T1000 (cell line): ENCODE measurements at places on chromosomes 1 and 21.

- no peak for DNase-seq
These were observed 631.6 kb upstream of the CAMK1G start for GRCh38 chr1:208951908-208952307.

- no peak for DNase-seq
These were observed 5.5 kb upstream of the ZRANB2 start for GRCh38 chr1:71086331-71086730.

- no peak for DNase-seq
These were observed 10.6 kb downstream of the SLC19A1 start for GRCh38 chr21:45531393-45532215.

- no peak for DNase-seq
These were observed 10.1 kb upstream of the ABCA4 start for GRCh38 chr1:94130851-94131595.

DNA sequence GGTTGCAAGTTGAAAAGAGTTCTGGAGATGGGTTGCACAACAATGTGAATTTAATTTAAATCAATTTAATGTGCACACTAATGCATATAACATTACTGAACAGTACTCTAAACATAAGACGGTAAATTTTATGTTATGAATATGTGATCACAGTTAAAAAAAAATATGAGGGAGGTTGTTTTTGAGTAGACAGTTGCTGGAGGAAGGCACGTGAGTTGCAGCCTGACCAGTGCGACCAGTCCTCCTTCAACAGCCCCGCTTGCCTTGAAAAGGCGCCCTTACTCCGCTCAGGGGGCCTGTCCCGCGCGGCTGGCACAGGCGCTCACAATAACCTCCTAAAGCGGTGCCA lies 322 bp upstream of the OLIG1 start:
- DNase-seq = no peak

DNA sequence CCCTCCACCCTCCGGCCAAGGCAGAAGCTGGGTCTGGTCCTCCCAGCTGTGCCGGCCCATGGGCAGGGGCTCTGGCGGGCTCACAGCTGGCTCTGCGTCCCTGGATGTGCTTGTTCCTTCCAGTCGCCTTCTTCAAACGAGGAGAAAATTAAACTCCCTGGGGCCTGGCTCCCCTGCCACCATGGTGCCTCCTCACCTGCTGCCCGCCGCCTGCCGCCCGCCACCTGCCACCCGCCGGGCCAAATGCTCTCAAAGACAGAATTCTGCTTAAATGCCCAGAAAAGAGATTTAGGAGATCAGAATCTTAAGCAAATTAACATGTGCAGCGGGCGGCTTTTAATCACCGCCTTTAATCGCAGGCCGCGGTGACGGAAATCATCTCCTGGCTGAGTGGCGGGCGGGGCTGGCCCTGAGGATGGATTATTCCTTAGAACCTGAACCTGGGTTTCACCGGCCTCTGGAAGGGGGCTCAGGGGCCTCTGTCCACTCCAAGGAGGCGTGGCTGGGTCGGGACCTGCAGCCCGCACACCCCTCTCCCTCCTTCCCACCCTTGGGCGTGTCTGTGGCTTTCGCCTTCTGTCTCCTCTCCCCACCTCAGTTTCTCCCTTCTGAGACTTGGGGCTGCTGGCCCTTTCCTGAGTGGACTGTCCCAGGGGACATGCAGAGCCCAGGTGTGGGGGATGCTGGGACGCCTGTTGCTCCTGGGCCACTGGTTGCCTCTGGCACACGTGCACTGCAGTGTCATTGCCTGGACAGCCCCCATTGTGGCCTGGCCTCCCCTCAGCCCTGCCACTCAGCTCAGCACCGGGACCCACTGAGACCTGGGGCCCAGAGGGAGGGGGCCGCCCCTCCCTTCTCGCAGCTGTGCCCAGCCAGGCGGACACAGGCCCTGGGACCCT lies 10.5 kb upstream of the PLCH2 start:
- no peak for DNase-seq

GRCh38 chr1:24018611-24019580 lies 38.8 kb upstream of the SRSF10 start:
- DNase-seq = peak; percentile 97

DNA sequence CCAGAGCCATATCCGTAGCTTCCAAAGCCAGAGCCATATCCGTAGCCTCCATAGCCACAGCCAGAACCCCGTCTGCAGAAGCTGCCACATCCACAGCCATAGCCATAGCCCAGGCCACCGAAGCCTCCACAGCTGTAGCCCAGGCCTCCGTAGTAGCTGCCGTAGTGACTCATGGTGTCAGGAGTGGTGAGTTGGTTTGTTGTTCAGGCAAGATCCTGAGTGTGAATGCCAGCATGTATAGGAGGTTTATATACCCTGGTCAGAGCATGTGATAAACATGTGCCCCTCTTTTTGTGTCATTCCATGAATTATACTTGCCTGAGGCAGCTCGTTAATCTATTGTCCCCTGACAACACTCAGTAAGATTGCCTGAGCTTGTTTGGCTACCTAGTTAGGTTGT lies at the start of gene KRTAP19-1:
TSS of gene KRTAP19-1 (minus strand) at position 223 of the 400 bp plus-strand sequence. CDS start at position 173, 50 bp downstream.
- DNase-seq = no peak

- DNase-seq = no peak
These were observed 45.8 kb downstream of the SSBP3 start for GRCh38 chr1:54360165-54361005.

GRCh38 chr1:8858888-8859706 lies 19.4 kb downstream of the ENO1 start:
- DNase-seq = no peak

- DNase-seq = peak; percentile 62
These were observed 375.7 kb upstream of the CAMK1G start for GRCh38 chr1:209207701-209208286.

GRCh38 chr1:63759778-63760177 lies 14.0 kb upstream of the ROR1 start:
- no peak for DNase-seq

- DNase-seq = no peak
These were observed 182.4 kb downstream of the SMYD3 start for GRCh38 chr1:246324711-246325110.

- DNase-seq = peak; percentile 21
These were observed 50.2 kb upstream of the TSHB start for GRCh38 chr1:114979278-114979891.

GRCh38 chr1:31571340-31572295 lies 4.7 kb upstream of the TINAGL1 start:
- DNase-seq = no peak

DNA sequence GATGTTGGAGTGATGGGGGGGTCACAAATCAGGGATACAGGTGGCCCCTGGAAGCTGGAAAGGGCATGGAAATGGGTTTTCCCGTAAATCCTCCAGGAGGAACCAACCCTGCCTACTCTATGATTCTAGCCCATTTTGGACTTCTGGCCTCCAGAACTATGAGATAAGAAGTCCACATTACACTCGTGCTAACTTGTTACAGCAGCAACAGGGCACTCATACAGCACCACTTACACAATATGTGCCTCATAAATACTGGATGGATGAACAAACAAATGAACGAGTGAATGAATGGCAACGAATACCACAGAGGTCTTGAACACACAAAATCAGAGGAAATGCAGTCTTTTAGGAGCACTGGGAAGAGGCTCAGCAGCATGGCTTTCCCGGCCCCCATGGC lies 531.3 kb downstream of the NPHP4 start:
- no peak for DNase-seq

DNA sequence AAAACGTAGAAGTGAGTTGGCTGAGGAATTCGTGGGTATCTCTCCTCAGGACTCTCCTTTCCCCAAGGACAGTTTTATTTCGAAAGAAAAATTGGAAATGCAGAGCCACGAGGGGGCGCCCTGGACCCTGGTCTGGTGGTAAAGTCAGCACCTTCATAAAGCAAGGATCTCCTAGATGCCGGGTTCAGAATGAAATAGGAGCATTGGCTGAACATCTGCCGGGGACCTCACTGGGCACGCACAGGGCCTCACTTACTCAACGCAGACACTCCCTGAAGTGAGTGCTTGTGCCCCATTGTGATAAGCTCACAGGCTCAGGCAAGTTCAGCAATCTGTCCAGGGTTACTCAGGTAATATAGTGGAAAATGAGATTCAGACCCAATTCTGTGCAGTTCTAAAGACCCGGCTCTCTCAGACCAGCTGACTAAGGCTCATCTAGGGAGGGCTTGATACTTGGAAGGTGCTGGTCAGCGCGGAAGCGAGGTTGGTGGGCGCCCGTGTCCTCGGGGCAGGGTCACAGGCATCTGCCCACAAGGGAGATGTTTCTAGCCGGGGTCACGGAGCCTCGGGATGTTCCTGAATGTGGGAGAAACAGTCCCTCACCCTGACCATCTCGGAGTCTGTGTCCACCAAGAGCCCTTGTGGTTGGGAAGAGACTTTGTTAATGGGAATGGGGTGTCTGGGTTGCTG lies 55.7 kb upstream of the ETV3 start:
- DNase-seq = no peak

DNA sequence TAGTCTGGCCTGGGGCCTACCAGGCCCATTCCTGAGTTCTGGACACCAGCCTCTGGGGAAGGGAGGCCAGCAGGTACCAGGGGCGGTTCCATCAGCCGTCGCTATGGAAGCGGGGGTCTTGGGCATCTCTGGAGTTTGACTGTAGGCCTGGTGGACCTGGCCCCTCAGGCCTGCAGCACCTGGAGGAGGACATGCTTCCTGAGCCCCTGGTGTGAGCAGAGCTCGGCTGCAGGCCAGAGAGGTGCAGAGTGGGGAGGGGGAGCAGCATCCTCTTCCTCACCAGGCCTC lies 7.8 kb downstream of the MYBPH start:
- DNase-seq = no peak

DNA sequence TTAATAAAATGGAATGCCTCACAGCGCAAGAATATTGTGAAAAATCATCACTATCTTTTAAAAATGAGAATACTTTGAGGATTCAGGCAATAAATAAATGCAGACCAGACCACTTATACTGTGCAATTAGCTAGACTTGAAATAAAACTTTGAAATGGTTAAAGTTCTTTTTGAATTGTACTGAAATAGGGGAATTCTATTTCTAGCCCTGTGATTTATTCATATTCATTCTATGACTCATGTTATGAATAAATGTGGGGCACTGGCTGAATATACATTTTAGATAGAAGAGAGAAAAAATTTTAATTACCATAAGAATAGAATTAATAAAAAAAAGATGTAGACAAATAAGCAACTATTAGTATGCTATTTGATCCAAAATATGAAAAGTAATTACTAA lies 16.4 kb upstream of the USP25 start:
- no peak for DNase-seq

DNA sequence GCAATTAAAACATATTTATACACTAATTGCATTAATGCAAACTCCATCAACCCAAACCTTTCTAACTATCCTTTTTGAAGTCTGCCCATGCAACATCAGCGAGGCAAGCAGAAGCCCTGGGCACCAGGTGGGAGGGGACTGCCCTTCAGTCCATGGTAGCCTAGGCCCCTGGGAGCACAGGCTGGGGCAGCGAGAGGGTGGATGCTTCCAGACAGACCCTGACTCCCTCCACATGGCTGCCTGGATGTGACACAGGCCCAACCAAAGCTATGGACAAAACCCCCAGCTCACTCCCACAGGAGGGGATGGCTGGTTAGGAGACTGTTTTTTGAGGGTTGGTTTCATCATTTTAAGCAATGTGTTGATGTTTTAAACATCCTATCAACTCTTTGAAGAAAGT lies 17.8 kb upstream of the LRRC47 start:
- DNase-seq = no peak

- no peak for DNase-seq
These were observed 27.8 kb upstream of the ZNF281 start for GRCh38 chr1:200437556-200438203.

DNA sequence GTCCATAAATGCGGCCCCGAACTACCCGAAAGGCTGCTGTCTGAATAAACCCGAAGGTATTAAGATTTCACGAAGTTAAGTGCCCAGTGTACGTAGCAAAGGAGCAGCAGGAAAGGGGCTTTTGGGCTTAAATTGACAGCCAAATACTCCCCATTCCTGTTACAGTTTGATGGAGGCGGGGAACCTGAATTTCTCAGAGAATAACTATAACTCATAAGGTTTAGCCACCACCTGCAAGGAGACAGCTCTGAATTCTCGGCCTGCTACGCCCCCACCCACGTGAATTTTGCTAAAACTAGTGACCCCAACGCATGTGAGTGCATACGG lies 5.2 kb downstream of the GFI1 start:
- DNase-seq = no peak

DNA sequence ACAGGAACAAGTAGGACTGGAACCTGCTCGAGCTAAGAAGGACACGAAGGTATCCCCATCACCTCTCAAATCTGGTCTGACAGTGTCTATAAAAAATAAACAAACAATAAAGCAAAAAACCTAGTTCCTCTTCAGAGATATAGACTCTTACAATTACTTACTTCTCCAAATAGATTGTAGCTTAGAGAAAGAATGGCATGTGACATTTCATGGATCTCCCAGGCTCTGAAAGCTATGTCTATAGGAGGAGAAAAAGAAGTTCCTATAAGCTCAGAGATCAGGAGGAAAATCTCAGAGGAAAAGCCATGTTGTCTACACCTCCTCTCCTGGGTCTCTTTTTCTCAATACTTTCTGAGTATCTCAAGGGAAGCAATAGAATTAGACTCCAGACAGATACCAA lies 12.3 kb upstream of the OR10J5 start:
- no peak for DNase-seq

DNA sequence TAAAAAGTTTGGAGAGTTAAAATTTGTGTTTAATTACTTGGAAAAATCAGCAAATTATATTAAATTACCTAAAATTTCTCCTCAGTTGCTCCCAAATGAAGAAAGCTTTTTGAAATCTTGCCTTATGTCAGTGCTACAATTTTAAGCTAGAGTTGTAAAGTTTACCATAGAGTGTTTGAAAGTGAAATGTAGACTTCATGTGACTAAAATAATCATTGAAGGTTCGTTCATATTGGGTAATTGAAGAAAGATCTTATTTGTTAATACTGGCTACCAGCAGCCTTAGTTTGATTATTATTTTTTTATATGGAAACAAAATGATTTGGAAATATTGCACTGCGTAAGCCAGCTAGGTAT lies 4.4 kb downstream of the DYRK1A start:
- DNase-seq = no peak

GRCh38 chr1:77287535-77287934 lies 5.7 kb downstream of the AK5 start:
- DNase-seq = no peak

- DNase-seq = no peak
These were observed 59.6 kb upstream of the CSF3R start for GRCh38 chr1:36542024-36542961.

- DNase-seq = no peak
These were observed 121.3 kb downstream of the TGFB2 start for GRCh38 chr1:218466341-218467010.

DNA sequence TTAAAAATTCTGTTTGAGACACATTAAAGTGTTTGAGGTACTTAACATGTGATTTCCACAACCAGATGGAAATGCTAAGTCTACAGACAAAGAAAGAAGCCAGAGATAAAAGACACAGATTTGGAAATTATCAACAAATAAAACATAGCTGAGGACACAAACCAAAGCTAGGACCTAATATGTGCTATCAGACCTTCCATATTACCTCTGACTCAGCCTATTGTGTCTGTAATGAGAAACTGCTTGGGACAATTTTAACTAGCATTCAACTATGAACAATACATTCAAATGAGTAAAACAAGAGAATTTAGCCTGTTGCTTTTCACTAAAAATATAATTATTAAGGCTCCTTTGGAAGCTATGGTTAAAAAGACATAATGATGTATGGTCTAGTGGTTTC lies 54.6 kb downstream of the WNT2B start:
- DNase-seq = no peak
